D721Med (cell line): ENCODE measurements at places on chromosomes 3 and 15.

- no peak for DNase-seq
These were observed 18.6 kb downstream of the SAMD7 start for GRCh38 chr3:169929830-169930519.

DNA sequence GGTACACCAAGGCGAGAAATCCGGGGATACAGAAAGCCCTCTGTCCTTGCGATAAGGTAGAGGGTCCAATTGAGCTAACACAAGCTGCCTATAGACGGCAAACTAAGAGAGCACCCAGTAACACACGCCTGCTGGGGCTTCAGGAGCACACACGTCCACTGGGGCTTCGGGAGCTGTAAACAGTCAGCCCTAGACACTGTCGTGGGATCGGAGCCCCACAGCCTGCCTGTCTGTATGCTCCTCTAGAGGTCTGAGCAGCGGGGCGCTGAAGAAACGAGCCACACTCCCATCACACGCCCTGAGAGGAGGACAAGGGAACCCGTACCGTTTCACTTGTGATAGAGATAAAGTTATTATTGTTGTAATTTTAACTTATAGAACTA, 486 bp downstream of the SAMMSON start:
- no peak for DNase-seq

- DNase-seq, result no peak
These were observed 102.5 kb downstream of the AKAP13 start for GRCh38 chr15:85482894-85483293.

DNA sequence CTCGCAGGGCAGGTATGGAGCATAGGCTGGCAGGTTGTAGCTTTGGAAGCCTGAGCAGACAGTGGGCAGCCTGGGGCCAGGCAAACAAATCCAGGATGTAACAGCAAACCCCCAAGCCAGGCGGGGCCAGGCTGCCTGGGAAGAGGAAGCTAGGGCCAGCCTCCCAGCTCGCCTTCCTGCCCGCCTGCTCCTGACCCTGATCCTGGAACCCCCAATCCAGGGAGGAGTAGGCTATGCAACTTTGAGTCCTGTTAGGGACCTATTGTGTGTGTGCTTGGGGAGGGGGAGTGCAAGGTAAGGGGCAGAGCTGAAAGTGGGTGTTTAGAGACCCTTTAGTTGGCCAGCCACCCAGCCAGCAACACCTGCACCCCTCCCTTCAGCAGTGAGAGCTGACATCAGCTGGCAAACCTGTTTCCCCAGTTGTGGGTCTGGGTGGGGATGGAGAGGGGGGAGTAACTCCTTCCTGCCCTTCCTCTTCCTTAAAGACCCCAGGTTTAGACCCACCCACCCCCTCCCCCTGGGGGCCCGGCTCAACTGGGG, 2.5 kb downstream of the NBEAL2 start:
- DNase-seq, result no peak

DNA sequence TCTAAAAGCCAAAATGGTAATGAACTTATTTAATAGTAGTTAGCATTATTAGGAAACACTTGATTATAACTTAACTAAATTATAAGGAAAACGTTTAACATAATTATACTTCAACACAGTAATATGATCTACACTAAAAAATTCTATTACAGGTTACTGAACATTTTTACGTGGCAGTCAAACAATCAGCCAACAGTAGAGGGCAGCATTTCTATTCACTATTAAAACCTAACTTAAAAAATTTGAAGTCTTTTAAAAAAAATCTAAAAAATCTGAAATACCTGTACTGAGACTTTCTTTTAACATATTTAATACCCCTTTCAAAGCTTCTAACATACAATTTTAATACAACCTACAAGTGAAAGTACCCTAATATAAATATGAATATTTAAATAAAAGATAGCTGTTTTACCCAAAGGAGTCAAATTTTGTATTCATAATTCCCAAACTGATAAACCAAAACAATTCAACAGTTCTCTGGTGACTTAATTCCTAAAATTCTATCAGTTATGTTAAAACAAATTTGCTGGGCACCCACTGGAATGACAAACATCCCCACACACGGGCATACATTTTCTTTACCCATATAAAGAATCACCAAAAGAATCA, 41.5 kb downstream of the DLG1 start:
- no peak for DNase-seq

DNA sequence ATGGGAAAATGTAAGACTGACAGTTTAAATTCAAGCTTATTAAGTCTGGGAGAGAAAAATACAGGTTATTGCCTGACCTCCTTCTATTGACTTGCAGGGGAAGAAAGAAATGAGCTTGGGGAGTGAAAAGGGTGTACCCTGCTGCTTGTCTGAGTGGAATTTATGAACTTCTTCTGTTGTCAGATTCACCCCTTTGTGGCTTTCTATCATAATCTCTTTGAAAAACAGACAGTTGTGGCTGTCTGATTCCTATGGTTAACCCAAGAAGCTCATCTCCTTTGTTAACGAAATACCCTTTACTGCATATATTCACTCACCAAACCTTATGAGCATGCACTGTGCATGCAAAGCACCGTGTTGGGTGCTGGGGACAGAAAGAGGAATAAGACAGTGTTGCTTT, 22.5 kb downstream of the GPD1L start:
- DNase-seq, result no peak
